Cortex of kidney (tissue), 1 donor: ENCODE measurements at places on chromosomes 1 and 21.

DNA sequence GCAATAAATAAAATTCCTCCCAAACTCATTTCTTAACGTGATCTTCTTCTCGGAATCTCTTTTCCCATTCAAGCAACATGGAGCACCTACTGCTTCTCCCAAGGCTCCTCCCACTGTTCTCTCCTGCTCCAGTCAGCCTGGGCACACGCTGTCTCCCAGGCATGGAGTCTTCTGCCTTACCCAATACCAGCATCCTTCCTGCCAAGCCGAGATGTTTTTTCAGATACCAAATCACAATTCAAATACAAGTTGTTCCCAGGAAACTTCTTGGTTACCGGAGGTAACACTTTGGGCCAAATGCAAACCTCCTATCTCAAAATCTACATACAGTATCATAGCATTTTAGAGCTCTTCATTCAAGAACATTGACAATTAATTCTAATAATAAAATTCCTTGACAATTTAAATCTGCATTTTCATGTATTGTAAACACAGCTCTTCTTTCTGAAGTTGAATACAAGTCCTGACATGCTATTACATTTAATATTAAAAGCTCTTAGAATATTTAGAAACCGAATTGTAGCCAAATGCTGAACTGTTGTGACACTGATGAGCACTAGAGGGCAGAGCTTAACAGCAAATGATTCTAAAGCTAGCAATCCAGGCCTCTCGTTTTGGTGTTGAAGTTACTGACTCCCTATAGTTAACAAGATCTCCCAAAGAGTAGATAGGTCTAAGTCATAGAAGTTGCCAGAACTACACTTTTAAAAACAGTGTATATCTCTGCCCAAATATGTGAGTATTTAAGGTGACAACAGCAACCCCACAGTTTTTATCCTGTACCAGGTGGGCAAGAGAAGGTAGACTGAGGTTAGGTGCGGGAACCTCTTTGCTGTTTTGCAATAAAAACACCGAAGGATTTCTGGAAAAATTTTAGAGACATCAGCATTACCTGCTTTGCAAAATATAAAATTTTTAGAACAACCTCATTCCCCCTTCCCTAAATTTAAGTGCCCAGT is 52.3 kb downstream of the BCAR3 start:
- DNase-seq = no peak

- no peak for DNase-seq
Measured at GRCh38 chr1:206742719-206743383, 27.7 kb upstream of the IL19 start.

GRCh38 chr1:47940326-47940725 is 56.9 kb downstream of the TRABD2B start:
- DNase-seq = no peak

DNA sequence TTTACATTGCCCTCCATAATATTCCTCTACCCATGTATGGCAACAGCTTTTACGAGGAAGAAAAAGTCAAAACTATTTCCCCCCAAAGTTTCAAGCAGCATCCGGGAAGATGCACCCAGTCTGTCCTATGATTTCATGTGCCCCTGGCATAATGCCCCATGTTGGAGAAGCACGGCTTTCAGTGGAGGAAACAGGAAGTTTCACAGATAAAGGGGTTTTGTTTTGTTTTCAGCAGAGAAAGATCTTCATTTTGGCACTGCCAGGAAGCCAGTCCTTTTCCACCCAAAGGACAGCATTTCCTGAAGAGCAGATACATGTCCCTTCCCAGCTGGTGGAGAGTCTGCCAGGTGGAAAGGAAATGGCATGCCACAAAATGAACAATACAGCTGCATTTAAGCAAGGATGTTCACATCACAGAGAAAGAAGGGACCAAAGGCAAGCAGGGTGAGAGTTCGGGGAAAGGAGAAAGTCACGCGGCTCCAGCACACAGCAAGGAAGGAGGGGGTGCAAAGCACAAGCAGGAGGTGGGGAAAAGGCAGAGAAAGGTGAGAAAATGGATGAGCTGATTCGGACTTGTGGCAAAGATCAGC is 95.3 kb upstream of the HIVEP3 start:
- DNase-seq = no peak

DNA sequence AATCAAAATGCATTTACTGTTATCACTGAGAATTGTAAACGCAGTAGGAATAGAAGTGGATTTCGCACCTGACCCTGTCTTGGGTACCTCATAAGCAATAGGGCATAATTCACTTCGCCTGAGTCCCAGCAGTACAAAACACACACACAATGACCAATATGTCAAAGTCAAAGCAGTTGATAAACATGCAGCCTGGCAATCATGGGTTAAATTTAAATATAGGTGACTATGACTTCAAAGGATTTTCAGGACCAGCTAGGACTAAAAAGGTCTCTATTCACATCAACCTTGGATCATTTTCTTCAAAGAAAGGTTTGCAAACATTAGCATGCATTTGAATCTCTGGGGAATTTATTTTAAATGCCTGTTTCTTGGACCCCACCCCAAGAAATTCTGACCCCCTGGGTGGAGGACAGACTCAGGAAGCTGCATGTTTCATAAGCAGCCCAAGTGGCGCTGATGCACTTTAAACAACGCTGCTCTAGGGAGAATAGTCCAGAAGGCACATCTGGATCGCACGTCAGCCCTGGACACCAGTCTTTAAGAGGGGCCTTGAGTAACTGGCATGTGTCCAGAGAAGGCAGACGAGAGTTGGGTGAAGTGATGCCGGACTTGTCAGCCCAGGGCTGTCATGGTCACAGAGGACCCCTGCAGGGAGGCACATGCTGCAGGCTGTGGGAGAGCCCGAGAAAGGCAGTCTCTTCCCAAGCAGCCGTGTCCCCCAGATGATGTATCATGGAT is 55.7 kb upstream of the EFHD2 start:
- no peak for DNase-seq

- DNase-seq = no peak
Measured at GRCh38 chr1:58551186-58552140, 4.9 kb upstream of the OMA1 start.

GRCh38 chr1:81121306-81121705 is 679.4 kb upstream of the ADGRL2 start:
- DNase-seq = no peak

DNA sequence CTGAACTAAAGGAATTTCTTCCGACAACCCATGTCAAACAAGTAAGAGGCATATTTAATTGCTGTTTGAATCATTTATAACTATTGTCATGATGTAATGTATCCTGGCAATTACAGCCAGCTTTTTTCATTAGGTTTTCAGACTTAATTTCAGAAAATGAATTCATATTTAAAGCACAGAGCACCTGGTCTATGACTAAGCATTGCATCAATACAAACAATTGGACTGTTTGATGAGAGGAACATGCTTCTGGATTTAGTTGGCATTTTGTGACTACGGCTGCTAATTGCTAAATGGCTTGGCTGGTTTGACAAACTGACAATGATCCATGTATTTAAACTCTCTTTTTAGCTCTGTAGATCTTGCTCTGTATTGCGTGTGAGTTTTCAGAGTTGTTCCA is 853.4 kb downstream of the NCAM2 start:
- no peak for DNase-seq

- no peak for DNase-seq
Measured at GRCh38 chr1:224067207-224067606, 46.7 kb upstream of the FBXO28 start.

GRCh38 chr1:77540501-77541161 is 141.8 kb downstream of the ZZZ3 start:
- no peak for DNase-seq

DNA sequence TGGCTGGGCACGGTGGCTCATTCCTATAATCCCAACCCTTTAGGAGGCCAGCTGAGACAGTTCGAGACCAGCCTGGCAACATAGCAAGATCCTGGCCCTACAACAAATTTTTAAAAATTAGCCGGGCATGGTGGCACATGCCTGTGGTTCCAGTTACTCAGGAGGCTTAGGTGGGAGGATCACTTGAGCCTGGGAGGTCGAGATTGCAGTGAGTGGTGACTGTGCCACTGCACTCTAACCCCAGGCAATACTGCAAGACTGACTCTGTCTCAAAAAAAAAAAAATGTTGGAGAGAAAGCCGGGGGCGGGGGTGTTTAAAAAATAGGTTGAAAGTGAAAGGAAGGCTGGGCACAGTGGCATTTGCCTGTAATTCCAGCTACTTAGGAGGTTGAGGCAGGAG is 16.5 kb downstream of the CLDN19 start:
- no peak for DNase-seq

GRCh38 chr1:10387677-10388386 is 11.0 kb upstream of the PGD start:
- no peak for DNase-seq

- no peak for DNase-seq
Measured at GRCh38 chr1:227416156-227416830, 98.0 kb upstream of the CDC42BPA start.

DNA sequence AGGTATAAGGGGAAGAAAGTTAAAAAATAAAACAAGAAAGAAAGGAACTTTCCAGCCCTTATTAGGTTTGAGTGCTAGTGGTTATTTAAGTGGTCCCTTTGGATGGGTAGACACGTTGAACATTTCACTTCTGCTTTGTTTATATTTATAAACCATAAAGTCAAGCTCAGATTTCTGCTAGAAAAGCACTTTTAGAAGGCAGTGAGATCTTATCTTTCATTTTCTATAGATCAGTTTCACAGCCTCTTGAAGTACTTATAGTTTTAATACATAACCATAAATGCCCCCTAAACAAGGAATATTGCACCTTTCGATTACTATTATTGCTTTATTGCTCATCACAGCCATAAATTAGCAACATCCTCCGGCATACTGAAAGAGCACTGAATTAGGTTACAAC is 446.8 kb upstream of the PLXNA2 start:
- no peak for DNase-seq

DNA sequence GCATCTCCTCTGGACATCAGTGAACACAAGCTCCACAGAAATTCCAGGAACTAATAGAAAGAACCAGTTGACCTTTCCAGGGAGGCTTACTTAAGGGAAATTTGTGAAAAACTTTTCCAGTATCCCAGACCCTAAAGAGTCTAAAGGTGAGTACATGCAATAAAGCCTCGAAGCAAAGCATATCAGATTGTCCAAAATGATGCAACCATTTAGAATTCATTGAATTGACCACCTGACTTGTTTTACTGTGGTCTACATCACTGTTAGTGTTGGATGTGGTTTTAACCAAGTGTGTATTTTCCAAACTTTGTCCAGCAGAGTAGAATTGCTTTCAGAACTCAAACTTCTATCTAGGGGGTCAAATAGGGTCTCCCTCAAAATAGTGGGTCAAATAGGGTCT is 76.3 kb upstream of the TIAM1 start:
- DNase-seq = no peak

DNA sequence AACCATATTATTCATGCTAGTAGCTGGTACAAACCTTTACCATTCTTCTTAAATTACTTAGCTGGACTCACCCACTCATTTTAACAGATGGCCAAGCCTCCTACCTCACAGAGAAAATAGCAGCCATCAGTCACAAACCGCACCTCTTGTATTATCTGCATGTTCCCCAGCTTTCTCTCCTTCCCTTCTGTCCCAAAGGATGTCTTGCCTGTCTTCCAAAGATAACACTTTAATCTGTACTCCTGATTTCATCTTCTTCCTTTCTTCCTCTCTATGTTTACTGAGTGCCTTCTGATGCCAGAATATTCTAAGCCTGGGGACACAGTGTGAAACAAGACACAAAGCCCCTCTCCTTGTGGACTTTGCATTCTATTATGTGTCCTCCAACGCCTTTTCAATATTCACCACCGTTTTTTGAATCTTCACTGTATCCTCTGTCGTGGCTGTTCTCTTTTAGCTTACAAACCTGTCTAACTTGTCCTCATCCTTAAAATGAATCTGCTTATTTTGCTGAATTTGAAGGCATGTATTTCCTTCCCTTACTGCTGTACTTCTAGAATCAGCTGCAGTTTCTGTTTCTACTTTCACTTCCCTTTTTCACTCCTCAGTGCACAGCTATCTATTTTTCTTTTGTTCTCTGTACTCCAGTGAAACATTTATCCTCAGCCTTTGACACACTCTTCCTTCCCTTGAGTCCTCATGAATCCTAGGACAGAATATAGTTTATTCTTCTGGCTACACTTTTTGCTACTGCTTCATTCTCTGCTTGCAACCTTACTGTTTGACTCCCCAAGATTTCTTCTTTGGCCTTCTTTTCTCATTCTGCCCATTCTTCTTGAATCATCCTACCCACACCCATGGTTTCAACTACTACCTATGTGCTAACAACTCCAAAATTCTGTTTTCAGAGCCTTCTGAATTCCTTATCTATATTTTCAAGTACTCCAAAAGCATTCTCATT is 216.9 kb upstream of the SAMSN1 start:
- no peak for DNase-seq

- no peak for DNase-seq
Measured at GRCh38 chr1:221693087-221693486, 48.8 kb downstream of the DUSP10 start.

DNA sequence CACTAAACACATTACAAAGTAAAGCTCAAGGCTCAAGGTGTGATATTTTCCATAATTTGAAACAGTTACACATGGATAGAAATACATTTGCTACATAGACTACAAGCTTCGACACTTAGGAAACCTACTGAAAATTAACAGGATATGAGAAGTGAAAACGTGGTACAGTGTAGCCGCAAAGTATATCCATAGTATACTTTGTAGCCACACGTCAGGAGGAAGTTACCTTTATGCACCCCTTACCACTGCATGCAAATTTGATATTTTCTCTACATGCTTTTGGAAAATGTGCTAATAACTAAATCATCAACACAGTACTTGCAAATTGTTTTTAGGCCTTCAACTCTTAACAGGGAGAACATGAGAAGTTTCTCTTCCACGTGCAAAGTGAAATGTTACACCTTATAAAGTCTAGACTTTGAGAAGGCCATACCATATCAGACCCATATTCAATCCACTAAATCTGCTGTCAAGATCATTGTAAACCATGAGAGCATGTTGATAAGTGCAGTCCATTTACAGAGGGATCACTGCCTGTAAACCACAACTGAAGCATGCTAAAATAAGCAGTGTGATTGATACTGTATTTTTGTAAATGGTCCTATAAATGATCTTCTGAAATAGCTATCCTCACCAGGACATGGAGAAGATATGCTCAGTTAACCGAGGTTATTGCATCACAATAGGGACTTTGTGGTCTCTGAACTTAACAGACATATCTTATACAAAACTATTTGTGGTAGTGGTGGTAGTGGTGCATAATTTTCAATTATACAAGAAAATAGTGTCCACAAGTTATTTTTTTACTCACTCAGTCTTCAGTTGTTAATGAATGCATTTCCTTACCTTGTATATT is 64.7 kb downstream of the VAV3 start:
- DNase-seq = no peak

GRCh38 chr21:37166733-37167132 is 93.7 kb downstream of the TTC3 start:
- DNase-seq = no peak

- no peak for DNase-seq
Measured at GRCh38 chr1:2179283-2180013, 15.1 kb downstream of the FAAP20 start.

DNA sequence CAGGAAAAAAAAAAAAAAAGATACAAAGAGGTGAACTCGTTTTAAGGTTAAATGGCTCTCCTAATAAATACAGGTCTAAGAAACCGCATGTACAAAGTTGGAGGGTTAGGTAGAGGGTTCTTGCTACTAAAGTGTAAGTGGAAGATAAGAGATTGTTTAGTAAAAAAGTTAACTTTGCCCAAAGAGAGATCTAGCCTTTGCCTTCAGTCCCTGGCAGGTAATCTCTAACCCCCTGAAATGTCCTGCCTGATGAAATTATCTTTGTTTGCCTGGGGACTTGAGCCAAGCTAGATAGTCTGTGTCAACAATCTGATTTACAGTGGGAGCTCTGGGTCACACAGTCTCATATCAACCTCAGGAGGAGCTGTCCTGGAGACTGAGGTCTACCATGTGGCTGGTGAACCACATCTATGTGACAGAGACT is 57.6 kb downstream of the TRIM33 start:
- DNase-seq = no peak
